ENCODE measurements at places on chromosomes 7 and 10.

DNA sequence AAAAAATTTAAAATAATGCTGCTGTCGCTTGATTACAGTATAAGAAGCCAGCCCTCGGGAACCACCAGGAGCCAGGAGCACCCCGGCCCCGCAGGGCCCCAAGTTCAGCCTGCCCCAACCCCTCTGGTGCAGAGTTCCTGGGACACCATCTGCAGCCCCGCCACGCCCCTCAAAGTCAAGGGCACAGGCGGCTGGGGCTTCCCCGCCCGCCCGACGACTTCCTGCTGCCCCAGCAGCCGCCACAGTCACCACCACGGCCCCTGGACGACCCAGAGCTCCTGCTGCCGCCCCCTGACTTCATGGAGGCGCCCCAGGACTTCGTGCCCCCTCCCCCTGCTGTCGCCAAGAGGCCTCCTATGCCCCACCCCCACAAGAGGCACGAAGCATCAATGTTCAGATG is 103.6 kb upstream of the PDSS1 start:
- no peak for DNase-seq

- no peak for DNase-seq
These were observed 5.7 kb upstream of the PON2 start for GRCh38 chr7:95440394-95441038.

DNA sequence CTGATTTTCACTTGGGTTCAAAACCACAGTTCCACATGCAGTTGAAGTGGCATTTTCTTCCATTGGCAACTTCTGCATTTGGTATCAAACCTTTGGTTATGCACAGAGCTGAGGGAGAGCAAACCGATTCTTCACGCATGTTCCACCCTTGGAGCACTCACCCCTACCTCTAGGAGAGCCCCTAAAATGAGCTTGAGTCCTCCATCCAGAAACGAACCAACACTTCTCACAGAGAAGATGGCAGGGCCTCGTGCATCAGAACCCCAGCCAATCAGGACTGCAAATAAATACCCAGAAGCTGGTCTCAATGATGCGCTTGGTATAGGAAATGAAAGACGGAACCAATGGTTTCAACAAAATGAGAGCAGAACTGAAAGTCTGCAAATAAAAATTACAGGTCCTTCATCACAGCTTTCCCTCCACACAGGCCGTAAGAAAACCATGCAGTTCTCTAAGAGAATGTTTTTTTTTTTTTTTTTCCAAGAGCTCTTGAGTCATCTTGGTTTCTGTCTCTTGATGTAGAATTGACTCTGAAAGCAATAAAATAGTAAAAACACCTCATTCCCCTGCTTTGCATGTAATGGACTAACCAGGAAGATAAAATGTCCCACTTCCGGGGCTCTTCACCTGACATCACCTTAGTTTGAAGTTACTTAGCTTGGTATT is 23.9 kb downstream of the KLF6 start:
- no peak for DNase-seq

DNA sequence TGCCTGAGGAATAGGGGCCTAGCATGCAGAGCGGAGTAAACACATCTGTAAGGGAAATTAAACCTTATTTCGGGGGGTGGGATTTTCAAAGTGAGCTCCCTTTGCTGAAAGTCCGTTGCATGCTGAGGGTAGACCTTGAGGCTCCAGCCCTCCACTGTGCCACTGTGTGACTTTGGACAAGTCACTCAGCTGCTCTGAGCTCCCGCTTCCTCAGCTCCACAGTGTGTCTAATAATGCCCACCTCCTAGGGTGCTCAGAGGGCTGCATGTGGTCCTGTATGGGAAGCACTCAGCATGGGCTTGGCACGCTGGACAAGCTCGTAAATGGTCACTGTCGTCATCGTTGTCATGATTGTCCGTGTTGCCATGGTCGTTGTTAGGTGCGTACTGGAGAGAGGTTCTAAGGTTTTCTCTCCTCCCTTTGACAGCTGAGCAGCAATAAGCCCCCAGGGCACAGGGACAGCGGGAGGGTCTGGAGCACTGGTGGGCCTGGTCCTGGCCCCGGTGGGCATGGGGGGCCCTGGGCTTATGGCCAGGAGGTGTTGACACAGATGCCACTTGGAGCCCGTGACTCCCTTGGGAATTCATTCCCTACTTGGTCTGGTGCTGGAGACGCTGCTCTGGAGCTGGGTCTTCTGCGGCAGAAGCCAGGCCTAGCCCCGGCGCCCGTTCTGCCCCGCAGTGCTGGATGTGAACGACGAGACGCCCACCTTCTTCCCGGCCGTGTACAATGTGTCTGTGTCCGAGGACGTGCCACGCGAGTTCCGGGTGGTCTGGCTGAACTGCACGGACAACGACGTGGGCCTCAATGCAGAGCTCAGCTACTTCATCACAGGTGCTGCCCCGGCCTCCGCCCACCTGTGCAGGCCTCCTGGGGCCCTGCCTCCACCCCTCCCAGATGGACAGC is 13.1 kb downstream of the C10orf105 start:
- DNase-seq, result no peak

- no peak for DNase-seq
These were observed 270.7 kb downstream of the RPS24 start for GRCh38 chr10:78304091-78305045.

GRCh38 chr10:77501846-77502261 is 135.8 kb downstream of the KCNMA1 start:
- no peak for DNase-seq

- DNase-seq, result no peak
These were observed 23.3 kb downstream of the CARD11 start for GRCh38 chr7:3020416-3020815.

- DNase-seq, result no peak
These were observed 8.2 kb upstream of the AGR3 start for GRCh38 chr7:16889851-16890415.

DNA sequence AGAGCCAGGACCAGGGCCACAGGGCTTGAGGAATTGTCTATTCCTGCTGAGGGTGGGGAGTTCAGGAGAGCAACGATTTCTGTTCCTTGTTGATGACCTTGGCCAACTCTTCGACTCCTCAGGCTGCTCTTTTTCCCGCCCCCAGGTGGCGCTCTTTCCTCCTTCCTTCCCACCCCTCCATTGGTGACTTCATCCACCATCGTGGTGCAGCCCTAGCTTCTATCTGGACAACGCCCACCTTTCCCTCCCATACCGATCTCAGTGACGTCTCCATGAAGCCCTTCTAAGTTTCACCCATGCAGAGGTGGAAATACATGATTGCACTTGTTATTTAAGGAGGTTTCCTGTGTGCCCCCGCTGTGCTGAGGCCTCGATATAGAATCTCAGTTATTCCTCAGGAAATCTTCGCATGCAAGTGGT is 22.1 kb upstream of the CARD11 start:
- peak; percentile 71 for DNase-seq

- no peak for DNase-seq
These were observed 9.3 kb upstream of the AHR start for GRCh38 chr7:17289074-17289645.

DNA sequence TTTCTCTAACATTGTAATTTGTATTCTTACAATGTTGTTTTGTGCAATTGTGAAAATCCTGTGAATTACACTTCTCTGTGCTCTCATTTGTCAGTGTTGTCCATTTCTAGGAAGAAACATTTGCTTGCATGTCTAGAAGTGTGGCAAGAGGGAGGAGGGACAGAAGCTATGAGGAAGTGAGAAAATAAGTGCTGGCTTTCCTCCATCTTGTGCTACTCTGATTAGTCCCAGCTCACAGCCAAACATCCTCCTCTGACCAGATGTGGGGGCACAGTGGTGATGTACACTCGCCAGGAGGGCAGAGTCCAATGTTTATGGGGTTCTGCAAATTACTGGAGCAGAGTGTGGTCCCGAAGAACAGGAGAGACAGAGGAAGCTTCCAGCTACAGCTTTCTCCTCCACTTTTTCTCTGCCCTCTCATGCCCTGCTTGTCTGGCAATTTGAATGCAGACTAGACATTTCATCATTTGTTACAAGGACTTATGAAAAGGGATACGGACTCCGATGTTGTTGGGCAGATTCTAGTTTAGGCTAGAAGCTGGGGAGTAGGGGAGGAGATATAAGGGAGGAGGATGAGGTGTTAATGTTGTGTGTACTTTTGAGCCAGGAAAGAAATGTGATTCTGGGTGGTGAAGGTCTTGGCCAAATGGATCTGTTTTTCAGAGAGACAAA is 131.0 kb upstream of the C1GALT1 start:
- DNase-seq, result no peak
